Left cardiac atrium (tissue), 4 donors: ENCODE measurements at places on chromosomes 13 and 19. TPM values are rescaled to one million over a fixed set of nuclear protein-coding genes. Genes with fewer than 3 reads are reported as not detected.

Gene NLRP11
- total RNA-seq = not detected

Gene CD22
- 0.39 TPM for total RNA-seq

Gene FCER2
- total RNA-seq = 1.7 TPM

Gene CADM4
- 13.7 TPM for total RNA-seq

Gene HSH2D
- total RNA-seq = 0.56 TPM

Gene PTH2
- total RNA-seq = not detected

Gene PSENEN
- 46.6 TPM for total RNA-seq

Gene YJEFN3
- 2.7 TPM for total RNA-seq

Gene ATP12A
- total RNA-seq = not detected

Gene MCEMP1
- 1.7 TPM for total RNA-seq

Gene PSG4
- not detected for total RNA-seq

- DNase-seq = no peak
Observed at GRCh38 chr13:31814536-31814935, 75.2 kb downstream of the RXFP2 start.

GRCh38 chr13:65347420-65348030 is 1882.6 kb downstream of the PCDH9 start:
- no peak for DNase-seq

GRCh38 chr19:36488846-36489117 is 579 bp downstream of the ZNF566 start:
- DNase-seq = peak; percentile 28

DNA sequence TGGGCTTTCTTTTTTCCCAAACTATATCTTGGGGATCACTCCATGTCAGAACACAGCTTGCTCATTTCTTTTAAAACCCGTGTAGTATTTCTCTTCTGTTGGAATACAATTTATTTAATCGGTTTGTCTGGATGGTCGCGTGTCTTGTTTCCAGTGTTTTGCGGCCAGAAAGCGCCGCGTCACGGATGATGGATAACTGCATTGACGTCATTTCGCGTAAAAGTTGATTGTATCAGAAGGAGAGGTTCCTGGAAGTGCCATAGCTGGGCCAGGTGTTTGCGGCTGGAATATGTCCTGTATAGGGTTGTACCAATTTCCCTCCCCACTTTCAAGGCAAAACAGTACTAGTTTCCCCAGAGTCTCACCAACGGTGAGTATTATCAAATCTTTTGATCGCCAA is 9.7 kb downstream of the ACTL9 start:
- DNase-seq = no peak

- DNase-seq = no peak
Observed at GRCh38 chr13:64556376-64556775, 2673.8 kb downstream of the PCDH9 start.

DNA sequence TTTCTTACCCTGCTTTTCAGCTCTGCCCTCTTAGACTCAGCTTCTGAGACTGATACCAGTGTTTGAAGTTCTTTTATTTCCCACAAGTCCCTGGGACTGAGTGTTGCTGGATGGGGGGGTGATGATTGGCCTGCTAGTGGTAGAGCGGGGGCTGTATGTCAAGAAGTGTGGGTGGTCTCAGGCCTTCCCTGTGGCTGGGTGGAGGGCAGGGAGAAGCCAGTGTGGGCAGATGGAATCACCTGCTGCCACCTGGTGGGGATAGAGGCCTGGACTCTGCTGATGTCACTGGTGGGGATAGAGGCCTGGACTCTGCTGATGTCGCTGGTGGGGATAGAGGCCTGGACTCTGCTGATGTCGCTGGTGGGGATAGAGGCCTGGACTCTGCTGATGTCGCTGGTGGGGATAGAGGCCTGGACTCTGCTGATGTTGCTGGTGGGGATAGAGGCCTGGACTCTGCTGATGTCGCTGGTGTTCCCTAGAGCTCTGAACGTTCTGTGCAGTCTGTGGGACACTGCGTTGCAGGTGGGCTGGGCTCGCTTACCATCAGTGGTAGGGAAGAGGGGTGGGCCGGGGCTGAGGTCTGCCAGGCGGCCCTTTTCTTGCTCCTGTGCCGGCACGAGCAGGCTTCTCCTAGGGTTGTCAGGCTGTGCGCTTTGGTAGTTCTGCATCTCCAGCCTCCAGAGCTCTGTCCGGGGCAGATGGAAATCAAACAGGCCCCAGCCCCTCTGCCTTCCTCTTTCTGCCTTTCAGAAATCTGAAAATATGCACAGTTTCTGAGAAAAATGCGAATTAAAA is 101.3 kb downstream of the ARHGEF7 start:
- no peak for DNase-seq

DNA sequence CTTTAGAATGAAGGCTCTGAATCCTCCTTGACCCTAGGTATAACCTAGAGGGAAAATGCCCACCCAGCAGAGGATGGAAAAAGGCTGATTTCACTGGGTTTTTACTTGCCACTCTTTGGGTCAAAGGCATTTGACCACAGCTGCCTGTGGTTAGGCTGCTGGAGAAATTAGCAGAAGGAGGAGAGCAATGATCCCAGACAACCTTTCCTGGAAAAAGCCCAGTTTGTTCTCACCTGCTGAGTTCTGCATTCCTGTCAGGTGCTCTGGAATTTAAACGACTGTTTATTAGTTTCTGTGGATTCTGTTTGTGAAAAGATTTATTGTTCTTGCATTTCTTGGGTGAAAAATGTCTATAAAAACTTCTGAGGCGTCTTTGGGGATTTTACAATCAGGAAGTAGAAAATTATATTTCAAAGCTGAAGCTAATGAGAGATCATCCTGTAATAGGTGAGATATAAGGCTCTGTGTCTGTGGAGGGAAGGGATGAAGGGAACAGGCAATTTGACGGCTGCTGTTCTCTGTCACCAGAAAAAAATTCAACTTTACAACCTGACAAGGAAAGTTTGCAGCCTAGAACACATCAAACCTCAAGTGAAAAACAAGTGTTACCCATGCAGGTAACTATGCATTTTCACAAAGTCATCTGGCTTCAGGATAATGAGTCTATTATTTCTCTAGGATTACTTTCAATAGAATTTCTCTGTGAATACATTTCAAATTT is 519.7 kb downstream of the DIAPH3 start:
- no peak for DNase-seq

- DNase-seq = no peak
Observed at GRCh38 chr13:67440236-67440975, 210.3 kb upstream of the PCDH9 start.

DNA sequence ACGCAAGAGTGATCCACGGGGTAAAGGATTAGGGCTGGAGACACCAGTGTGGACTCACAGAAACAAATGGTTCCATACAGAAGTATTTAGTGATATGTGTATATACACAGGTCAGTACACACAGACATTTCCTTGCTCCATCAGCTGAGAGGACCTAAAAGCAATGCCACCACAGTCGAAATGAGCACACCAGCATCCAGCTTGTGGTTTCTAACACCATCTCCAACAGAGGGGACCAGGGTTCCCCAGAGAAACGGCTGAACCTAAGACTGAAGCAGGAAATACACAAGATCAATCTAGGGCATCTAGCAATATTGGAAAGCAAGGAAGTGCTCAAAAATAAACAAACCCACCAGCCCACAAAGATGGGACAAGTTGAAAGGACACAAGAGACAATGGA is 7.6 kb downstream of the GGACT start:
- DNase-seq = no peak

- DNase-seq = no peak
Observed at GRCh38 chr19:11053817-11054195, 35.5 kb upstream of the LDLR start.

DNA sequence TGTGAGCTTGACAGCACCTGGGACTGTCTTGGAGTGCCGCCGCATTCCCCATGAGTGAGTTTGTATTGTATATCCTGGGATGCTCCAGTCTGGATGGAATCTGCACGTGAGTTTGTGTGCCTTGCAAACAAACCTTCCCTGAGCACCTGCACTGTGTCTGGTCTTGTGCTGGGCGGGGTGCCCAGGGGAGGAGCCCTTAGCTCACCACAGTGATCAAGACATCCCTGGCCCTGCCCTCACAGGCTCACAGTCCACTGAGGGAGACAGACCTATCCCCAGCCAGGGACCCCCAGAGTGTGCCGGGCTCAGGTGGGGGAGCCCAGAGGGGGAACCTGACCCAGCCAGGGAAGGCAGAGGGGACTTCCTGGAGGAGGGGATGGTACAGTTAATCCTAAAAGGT is 1.7 kb upstream of the BCAM start:
- no peak for DNase-seq

- peak; percentile 62 for DNase-seq
Observed at GRCh38 chr13:90867336-90867683, 480.2 kb upstream of the MIR17HG start.

GRCh38 chr19:5128936-5129389 is 160.1 kb downstream of the KDM4B start:
- peak; percentile 76 for DNase-seq

DNA sequence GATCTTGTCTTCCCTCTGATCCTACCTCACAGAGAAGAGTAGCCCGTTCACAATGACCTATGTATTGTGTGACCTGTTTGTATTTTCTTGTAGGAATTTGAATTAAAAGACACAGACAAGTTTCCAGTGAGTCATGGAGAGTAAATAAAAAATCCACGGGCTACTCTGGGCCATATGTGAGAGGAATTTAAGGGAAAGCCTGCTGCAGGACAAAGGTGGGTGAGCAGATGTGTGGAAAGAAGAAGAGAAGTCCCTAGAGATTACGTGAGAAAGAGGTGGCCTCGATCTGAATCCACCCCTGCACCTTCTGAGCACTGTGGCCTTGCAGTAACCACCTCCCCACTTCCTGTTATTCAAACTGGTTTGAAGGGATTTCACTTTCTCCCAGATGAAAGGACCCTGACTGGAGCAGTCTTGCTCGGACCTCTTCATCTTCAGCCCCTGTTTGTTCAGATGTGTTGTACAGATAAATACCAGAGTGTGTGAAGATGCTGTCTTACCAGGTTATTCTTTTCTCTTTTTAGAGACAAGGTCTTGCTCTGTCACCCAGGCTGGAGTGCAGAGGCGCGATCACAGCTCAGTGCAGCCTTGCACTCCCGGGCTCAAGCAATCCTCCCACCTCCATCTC is 205.4 kb downstream of the PDS5B start:
- DNase-seq = no peak

DNA sequence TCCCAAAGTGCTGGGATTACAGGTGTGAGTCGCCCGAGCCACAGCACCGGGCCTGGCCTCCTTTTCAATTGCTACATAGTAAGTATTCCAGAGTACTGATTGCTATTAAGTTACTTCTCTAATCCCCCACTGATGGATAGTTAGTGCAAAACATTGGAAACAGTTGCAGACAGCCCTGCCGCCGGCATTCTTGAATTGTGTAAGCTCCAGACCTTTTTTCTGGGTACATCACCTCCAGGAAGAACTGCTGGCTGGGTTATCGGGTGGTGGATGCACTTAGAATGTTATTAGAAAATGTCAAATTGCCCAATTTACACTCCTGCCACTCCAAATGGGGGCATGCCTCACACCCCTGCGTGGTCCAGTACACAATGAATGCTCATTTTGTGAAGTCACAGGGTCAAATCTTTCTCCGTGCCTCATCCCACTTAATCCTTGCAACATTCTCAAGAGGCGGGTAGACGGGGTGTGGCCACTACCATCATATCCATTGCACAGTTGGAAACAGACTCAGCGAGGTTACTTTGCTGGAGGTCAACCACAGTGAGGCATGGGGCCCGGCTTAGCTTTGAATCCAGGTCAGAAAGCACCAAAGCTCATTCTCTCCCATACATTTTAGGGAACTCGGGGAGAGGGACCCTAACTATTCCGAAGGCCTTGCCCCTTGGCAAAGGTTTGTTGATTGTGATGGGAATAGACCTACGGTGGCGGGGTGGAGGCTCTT is 1.0 kb upstream of the KDM4B start:
- DNase-seq = no peak

- no peak for DNase-seq
Observed at GRCh38 chr19:539429-540030, 4.3 kb upstream of the GZMM start.

DNA sequence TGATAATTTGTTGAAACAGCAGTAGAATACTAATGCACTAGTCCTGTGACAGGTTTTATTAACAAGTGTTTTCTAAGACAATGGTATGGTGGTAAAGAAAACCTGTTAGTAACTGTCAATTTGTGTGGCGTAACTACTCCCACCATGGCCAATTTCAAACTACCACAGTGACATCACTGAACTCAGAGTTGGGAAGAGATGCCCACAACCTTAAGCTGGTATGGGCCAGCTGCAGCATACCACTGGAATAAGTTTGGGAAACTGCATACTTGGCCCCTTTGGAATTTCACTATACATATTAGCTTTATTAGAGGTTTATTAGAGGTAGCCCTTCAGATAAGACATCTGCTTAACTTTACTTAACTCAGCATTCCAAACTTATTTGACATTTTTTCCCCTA is 419.4 kb downstream of the NDFIP2 start:
- DNase-seq = no peak

- DNase-seq = no peak
Observed at GRCh38 chr13:35917942-35918645, 213.1 kb downstream of the DCLK1 start.

DNA sequence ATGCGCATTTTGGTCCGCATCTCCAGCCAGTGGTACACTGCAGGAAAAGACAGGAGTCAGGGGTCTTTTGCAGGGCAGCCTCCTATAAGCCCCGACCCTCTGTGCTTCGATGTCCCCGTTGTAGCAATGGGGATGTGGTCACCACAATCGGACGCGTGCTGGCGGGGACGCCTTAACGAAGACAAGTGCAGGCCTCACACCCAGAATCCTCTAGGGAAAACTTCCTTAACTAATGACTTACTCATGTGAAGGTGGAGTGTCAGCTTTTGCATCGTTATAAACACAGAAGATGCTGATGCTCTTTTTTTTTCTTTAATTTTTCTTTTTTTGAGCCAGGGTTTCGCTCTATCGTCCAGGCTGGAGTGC is 22.1 kb downstream of the VASP start:
- no peak for DNase-seq

- DNase-seq = no peak
Observed at GRCh38 chr19:7385062-7385461, 36.3 kb downstream of the ARHGEF18 start.

DNA sequence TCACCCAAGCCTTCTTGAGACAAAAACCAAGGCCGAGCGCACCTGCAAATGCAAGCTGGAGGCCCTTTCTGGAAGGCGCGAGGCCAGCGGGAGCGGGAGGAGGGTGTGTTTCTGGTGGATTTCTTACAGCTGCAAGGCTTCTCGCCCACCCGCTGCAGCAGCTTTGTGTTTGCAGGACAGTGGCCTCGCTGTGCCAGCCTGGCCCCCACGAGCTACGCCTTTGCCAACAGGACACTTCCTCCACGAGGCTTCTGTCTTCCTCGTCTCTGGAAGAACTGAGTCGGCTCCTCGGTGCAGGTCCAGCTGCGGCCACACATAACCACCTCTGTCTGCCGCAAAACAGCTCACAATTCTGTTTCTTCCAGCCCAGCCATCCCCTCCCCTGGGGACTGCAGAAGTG is 10.1 kb downstream of the ATCAY start:
- DNase-seq = no peak

DNA sequence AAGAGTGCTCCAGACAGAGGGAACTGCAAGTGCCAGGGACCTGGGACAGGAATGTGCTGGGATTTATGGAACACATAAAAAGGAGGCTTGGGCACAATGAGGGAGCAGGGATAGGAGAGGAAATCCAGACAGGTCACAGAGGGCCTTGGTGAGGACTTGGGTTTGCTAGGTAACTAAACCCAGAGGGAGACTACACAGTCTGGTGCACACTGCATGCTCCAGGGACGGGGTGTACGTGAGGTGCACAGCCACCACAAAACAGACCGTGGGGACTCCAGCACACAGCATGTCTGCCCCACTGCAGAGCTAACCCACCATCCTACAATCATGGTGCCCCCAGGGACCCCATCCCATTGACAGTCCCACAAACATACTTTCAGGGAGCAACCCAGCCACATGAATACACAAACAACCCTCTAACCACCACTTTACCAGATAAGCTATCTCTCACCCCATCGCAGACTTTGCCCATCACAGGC is 5.5 kb upstream of the ZFP36 start:
- no peak for DNase-seq

GRCh38 chr13:38166116-38166515 is 183.5 kb upstream of the UFM1 start:
- DNase-seq = no peak
